ENCODE measurements at places on chromosomes 6 and 20.

DNA sequence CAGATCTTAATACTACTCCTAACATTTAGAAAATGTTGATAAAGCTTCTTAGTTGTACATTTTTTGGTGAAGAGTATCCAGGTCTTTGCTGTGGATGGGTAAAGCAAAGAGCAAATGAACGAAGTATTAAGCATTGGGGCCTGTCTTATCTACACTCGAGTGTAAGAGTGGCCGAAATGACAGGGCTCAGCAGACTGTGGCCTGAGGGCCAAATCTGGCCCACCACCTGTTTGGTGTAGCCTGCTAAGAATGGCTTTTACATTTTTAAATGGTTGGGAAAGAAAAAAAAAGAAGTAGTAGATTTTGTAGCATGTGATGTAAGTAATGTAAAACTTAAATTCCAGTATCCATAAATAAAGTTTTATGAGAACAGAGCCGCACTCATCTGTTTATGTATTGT lies 19.4 kb upstream of the MAPK13 start:
- no peak for DNase-seq

GRCh38 chr6:38438097-38438496 lies 201.6 kb downstream of the BTBD9 start:
- DNase-seq: no peak

- no peak for DNase-seq
Measured at GRCh38 chr6:13074415-13075140, 253.8 kb downstream of the TBC1D7 start.

DNA sequence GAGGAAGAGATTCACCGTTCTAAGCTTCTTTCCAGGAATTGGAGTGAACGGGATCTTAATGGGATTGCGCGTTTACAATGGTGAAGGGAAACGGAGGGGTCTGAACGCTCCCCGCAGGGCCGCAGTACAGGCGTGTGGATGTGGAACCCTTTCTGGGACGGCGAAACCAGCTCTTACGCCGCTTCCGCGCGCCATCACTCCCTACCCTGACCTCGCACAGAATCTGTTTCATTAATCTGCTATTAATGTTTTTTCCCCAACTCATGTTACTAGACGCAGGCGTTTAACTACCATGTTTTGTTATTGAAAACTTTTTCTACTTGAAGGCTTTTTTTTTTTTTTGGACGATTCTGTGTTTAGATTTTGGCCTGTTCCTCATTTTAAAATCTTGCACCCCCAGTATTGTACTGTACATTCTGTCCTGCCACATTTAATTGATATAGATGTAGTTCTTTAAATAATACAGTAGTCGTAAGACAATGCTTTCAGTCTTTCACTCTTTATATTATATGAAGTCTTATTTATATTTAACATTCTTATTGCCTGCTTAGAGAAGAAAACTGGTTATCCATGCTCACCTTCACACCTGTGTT lies 696 bp upstream of the SUPT3H start:
- DNase-seq: no peak

DNA sequence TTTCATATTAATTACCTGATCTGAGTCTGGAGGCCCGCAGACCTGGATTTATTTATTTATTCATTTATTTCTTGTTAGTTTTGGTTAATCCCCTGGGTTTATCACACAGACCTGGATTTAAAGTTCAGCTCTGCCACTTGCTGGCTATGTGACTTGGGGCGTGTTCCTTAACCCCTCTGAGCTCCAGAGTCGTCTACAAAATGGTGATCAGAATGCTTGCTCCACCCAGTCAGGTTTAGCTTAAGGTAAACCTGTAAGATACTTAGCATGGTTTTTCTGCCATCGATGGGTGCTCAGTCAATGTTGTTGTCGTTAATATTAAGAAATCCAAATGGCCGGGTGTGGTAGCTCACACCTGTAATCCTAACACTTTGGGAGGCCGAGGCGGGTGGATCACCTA lies 23.4 kb downstream of the SHLD1 start:
- DNase-seq: no peak

- no peak for DNase-seq
Measured at GRCh38 chr20:11808841-11809240, 108.9 kb upstream of the BTBD3 start.

- DNase-seq: no peak
Measured at GRCh38 chr6:43671011-43671800, 16.4 kb downstream of the MRPS18A start.

DNA sequence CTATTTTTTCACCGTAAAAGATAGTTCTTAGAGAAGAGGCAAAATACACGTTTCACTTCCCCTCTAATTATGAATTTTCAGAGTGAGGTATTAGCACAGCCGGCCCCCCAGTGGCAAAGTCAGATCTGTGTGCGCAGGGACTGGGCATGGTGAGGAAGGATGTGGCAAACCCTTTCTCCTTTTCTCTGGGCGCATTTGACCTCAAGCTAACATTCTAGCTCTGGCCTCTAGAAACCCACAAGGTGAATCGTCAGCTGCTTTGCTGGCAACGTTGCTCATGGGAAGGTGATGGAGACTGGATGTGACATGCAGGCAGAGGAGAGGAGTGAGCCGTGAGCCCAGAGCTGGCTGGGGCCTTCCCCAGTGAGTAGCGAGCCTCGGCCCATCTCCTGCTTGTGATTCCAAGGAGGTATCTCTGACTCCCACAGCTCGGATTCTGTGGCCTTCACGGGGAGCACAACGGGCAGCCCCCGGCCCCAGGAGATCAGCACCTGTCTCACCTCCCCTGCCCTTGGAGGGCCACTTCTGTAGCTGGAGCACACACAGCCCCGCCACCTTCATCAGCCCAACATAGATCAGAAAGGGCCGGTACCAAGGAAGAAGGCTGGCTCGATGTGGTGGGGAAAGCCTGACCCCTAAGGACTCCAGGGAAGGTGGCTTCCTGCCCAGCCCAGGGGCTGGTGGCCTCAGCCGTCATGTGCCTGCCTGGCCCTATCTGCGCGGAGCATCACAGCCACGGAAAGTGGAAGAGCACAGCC lies 152.8 kb downstream of the TAF4 start:
- DNase-seq: no peak

GRCh38 chr20:55116598-55116997 lies 641.2 kb downstream of the DOK5 start:
- DNase-seq: no peak

DNA sequence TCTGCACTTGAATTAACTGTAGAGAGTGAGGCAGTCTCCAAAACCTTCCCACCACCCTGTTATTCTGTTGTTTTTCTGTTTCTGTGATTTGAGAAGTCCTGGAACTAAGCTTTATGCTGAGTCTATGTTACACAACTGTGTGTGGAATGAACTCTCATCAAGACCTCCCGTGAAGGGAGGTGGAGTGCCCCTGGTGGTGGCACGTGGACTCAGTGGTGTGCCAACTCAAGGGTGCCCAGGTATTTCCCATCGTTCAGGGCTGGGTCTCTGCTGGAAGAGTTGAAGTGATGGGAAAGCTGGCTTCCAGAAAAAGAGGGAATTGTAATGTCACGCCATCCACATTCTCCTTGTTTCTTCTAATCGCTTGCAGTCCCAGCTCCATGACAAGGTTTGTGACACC lies 374.2 kb downstream of the SMOC2 start:
- DNase-seq: no peak

- DNase-seq: no peak
Measured at GRCh38 chr6:91080871-91081270, 494.0 kb upstream of the MAP3K7 start.

Measured in stimulated activated CD8-positive, alpha-beta memory T cell treated with anti-CD3 and anti-CD28 coated beads, Interleukin-7, amount 100 ng/mL, for 1 hour (primary cell).